ENCODE measurements at places on chromosomes 11 and 22. TPM values are rescaled to one million over a fixed set of nuclear protein-coding genes. Genes with fewer than 3 reads are reported as not detected.

DNA sequence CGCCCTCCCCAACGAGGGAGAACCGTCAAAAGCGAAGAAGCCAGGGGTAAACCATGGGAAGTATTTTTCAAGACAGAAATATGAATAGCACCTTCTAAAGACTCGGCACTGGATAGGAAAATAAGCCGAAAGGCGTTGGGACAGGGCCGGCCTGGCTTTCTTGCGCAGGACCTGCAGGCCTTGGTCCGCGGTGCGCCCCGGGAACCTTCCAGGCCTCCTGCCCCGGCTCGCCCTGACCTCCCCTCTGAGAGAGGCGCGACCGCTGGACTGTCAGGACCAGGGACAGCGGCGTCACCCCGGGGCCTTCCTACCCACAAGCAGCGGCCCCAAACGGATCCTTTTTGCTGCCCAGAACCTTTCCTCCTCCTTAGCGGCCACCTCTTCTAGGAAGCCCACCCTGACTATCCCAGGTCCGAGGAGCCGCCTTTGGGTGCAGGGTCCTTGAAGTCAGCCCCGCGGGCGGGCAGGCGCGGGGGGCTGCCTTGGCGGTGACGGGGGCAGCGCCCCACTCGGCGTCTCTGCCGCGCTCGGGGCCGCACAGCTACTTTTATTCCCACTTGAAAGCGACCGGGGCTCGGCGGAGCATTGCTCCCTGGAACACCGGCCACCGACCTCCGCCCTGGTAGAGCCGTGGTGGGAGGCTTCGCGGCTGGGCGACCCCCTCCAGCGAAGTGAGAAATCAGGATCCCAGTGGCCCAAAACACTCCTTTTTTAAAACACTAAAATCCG lies 650 bp upstream of the MAPK11 start:
- peak overlapping the region; percentile 43 for H3K4me3 ChIP-seq
- H3K27me3 ChIP-seq = peaks cover 57% of the 10 kb centered on the region
- peak overlapping the region; percentile 51 for H3K27ac ChIP-seq
- DNase-seq = peak; percentile 75

DNA sequence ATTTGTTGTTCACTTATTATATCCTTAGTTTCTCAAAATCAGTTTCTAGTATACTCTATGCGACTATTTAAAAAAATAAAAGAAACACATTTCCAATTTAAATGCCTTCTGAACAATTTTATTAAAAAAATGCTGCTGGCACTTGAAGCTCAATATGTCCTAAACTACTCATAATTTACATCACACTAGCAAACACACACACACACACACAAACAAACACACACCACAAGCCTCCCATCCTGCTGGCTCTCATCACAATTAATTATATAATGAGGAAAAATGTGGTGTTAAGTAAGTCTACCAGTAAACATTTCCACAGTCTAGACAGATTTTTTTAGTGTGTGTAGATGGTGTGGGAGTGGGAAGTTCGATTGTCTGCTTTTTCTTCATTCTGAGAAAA lies 350.3 kb downstream of the AASDHPPT start:
- H3K27ac ChIP-seq = no peak overlapping the region
- DNase-seq = no peak
- no peaks in the 10 kb centered on the region for H3K27me3 ChIP-seq
- H3K4me3 ChIP-seq = no peak overlapping the region

GRCh38 chr11:62147545-62147944 lies 23.7 kb downstream of the INCENP start:
- H3K27ac ChIP-seq = no peak overlapping the region
- no peaks in the 10 kb centered on the region for H3K27me3 ChIP-seq
- no peak for DNase-seq
- peaks cover 82% of the 10 kb centered on the region for H3K36me3 ChIP-seq
- no peak overlapping the region for H3K4me3 ChIP-seq
- peaks cover 13% of the 10 kb centered on the region for H3K4me1 ChIP-seq

- no peak overlapping the region for H3K27ac ChIP-seq
- DNase-seq = peak; percentile 82
- no peak overlapping the region for H3K4me3 ChIP-seq
- H3K4me1 ChIP-seq = peaks cover 12% of the 10 kb centered on the region
These were observed 7.5 kb downstream of the CRYBB1 start for GRCh38 chr22:26610072-26610958.

DNA sequence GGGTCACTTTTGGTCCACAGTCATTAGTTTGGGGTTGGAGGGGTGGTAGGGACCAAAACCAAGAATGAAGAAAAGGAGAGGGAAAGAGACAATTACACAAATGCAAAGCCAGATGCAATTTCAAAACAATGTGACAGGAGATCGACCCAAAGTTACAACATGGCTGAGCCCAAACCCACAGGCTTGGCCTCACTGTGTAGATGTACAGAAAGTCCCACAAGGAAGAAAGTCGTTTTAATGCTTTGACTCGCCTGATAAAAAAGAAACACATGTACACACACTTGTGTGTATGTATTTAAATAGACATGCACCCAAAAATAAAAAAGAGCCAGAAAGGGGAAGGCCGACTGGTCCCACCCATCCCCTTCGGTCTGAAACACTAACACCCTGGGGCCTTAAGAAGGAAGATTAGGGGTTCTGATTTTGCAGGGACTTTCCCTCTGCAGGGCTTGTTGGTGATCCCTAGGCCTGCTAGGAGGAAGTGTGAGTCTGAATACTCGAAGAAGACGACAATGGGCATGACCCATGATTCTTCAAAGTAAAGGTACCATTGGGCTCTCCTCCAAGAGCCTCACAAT lies 104.1 kb downstream of the ETS1 start:
- H3K4me1 ChIP-seq = peaks cover 14% of the 10 kb centered on the region
- no peak overlapping the region for H3K27ac ChIP-seq

DNA sequence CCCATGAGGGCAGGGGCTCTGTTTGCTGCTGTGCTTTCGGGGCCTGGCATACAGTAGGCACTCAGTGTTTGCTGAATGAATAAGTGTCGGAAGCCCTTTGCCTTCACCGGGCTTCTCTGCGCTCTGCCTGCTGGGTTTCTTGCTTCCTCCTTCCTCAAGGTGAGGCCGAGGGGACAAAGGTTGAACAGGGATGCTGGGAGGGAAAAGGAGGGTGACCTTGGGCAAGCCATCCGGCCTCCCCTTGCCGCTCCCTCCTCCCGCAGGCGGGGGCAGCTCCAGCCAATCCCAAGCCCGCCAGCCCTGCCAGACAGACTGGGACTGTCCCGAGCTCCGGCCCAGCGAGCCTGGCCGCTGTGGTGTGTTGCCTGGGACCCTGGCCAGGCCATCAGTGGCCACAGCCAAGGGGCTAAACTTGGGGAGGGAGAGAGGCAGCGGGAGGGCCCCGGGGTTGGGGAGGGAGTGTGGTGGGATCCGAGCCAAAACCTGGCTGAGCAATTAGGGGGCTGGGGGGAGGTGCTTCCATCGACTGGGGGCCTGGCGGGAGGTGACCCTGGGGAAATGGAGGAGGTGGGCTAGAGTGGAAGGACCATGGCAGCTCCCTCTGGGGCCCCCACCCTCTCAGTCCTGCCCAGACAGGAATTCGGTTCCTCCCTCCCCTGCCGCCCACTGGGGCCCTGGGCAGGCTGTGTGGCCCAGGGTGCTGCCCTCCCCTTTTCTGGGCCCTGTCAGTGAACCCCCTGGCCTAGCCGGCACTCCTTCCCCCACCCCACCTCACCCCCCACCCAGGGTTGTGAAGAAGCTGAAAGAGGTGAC lies 3.4 kb upstream of the RCOR2 start:
- H3K27me3 ChIP-seq = no peaks in the 10 kb centered on the region
- H3K4me3 ChIP-seq = peak overlapping the region; percentile 13
- H3K4me1 ChIP-seq = peaks cover 54% of the 10 kb centered on the region
- H3K27ac ChIP-seq = peak overlapping the region; percentile 87
- no peaks in the 10 kb centered on the region for H3K36me3 ChIP-seq

GRCh38 chr22:42670921-42671709 lies 21.9 kb upstream of the CYB5R3 start:
- H3K36me3 ChIP-seq = no peaks in the 10 kb centered on the region
- H3K4me1 ChIP-seq = peaks cover 15% of the 10 kb centered on the region
- no peak for DNase-seq
- no peak overlapping the region for H3K4me3 ChIP-seq
- no peaks in the 10 kb centered on the region for H3K27me3 ChIP-seq

DNA sequence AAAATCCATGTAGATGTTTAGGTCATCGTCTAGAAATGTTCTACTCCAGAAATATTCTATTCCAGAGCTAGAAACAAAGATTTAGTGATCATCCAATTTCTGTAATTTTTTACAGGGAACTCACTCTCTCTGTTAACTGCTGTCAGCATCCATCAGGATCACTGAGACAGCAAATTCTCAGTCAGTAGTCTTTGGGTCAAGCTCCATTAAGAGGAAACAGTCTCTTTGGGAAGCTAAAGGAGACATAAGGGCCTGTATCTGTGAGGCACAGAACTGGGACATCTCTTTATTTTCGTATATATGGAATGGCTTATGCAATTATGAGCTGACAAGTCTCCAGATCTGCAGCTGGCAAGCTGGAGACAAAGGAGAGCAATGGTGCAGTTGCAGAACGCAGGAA lies 48.3 kb downstream of the PIK3C2A start:
- DNase-seq = peak; percentile 31
- no peaks in the 10 kb centered on the region for H3K4me1 ChIP-seq
- H3K27me3 ChIP-seq = no peaks in the 10 kb centered on the region

DNA sequence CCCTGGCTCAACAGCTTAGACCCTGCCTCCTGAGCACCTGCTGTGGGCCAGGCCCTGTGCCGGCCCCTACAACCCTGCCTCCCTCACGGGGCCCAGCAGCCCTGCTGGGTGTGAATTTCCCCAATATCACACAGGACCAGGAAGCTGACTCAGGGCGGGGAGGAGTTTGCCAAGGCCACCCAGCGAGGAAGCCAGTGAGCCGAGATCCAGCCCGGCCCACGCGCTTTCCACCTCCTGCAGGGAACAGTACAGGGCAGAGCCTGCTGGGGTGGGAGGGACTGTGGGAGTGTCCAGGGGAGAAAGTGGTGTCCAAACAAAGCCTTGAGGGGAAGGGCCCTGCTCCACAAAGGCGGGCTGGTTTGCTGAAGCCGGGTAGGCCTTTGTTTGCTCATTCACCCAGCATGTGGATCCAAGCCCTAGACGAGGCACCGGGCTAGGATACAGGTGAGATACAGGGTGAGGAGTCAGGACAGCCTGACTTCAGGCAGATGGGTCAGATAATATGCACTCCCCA lies 26.8 kb downstream of the RPL3 start:
- peak overlapping the region; percentile 64 for H3K27ac ChIP-seq
- peak; percentile 90 for DNase-seq
- H3K4me3 ChIP-seq = no peak overlapping the region
- H3K27me3 ChIP-seq = peaks cover 2% of the 10 kb centered on the region
- H3K4me1 ChIP-seq = peaks cover 54% of the 10 kb centered on the region

- peaks cover 21% of the 10 kb centered on the region for H3K4me1 ChIP-seq
- no peak for DNase-seq
- H3K27ac ChIP-seq = no peak overlapping the region
- H3K27me3 ChIP-seq = no peaks in the 10 kb centered on the region
- H3K36me3 ChIP-seq = no peaks in the 10 kb centered on the region
These were observed 25.8 kb upstream of the FXYD6 start for GRCh38 chr11:117902001-117902845.

GRCh38 chr11:75650167-75650723 lies 18.6 kb downstream of the MAP6 start:
- no peak overlapping the region for H3K4me3 ChIP-seq
- no peak for DNase-seq
- peaks cover 5% of the 10 kb centered on the region for H3K4me1 ChIP-seq
- no peak overlapping the region for H3K27ac ChIP-seq
- H3K27me3 ChIP-seq = no peaks in the 10 kb centered on the region
- H3K36me3 ChIP-seq = no peaks in the 10 kb centered on the region

- H3K36me3 ChIP-seq = no peaks in the 10 kb centered on the region
- H3K4me3 ChIP-seq = peak overlapping the region; percentile 66
- peaks cover 66% of the 10 kb centered on the region for H3K27me3 ChIP-seq
- peaks cover 47% of the 10 kb centered on the region for H3K4me1 ChIP-seq
- peak overlapping the region; percentile 90 for H3K27ac ChIP-seq
- DNase-seq = no peak
These were observed 1.1 kb upstream of the ADM start for GRCh38 chr11:10303558-10304363.

GRCh38 chr11:26331911-26332571 lies at the start of gene ANO3:
Gene ANO3 (plus strand): TSS chr11:26332130. CDS start chr11:26332276, 146 bp downstream.
- peak; percentile 95 for DNase-seq
- H3K36me3 ChIP-seq = no peaks in the 10 kb centered on the region
- no peak within 1 kb of the TSS for H3K27ac ChIP-seq
- H3K27me3 ChIP-seq = no peaks in the 10 kb centered on the region
- peak within 1 kb of the TSS; percentile 24 for H3K4me3 ChIP-seq

DNA sequence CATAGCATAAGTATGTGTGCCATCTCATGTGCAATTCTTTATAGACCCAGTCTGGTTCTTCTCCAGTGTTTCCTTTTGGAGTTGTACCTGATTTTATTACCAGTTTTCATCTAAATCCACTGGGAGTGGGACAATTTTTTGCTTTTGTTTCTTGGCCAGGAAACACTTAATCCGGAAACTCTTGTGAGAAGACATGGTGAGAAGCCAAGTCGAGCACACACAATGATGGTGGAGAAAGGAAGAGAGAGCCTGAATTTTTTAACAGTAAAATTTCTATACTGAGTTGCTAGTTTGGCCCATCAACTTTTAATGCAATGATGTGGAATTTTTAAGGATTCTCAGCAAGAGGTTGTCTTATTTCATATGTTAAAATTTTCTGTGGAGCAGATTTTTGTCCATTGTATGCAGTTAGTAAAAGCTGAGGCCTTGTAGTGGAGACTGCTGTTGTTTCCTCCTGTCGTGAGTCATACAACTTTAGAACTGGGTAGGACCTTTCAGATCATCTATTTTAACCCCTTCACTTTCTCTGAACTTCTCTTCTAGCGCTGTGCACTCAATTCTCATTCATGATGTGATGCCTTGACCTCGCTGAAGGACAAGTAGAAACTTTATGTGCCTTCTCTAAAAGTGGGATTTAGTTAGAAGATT lies 17.1 kb downstream of the FAR1 start:
- H3K27me3 ChIP-seq = no peaks in the 10 kb centered on the region
- H3K4me1 ChIP-seq = no peaks in the 10 kb centered on the region
- no peaks in the 10 kb centered on the region for H3K36me3 ChIP-seq
- peak; percentile 22 for DNase-seq
- no peak overlapping the region for H3K4me3 ChIP-seq
- no peak overlapping the region for H3K27ac ChIP-seq

DNA sequence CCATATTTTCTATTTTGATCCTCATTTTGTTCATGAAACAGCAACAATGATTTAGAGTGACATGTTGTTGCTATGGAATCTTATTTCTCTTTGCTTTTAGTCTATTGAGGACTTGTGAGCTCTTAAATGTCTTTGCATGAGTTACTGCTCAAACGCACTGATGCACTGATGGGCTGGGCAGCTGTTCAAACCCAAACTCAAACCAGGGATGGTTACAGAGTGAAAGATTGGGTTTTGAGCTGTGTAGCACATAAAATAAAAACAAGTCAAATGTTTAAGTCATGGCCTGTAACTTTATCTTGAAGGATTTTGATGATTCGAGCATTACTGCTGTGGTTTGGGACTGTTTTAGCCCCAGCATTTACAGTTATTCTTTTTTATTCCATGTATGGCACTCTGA lies 20.1 kb upstream of the NCAM1 start:
- no peak overlapping the region for H3K27ac ChIP-seq
- no peaks in the 10 kb centered on the region for H3K4me1 ChIP-seq
- H3K4me3 ChIP-seq = no peak overlapping the region
- no peak for DNase-seq
- H3K36me3 ChIP-seq = no peaks in the 10 kb centered on the region

Gene GAL
- 0.40 TPM for total RNA-seq

Gene ANKK1
- total RNA-seq = 0.09 TPM

Gene FGF3
- 0.09 TPM for total RNA-seq

Gene NLRP10
- not detected for total RNA-seq

Gene SIK2
- total RNA-seq = 14.9 TPM

Gene PRODH
- total RNA-seq = 7.1 TPM

Gene KIRREL3
- 0.27 TPM for total RNA-seq

Gene BEST1
- 1.6 TPM for total RNA-seq

Gene LDHA
- 395 TPM for total RNA-seq

Gene PDE2A
- 10.7 TPM for total RNA-seq
